ENCODE measurements at places on chromosomes 12 and 14. TPM values are rescaled to one million over a fixed set of nuclear protein-coding genes. Genes with fewer than 3 reads are reported as not detected.

KRT8 gene
- 815 TPM for total RNA-seq

RPS6KA5 gene
- 19.7 TPM for total RNA-seq

SSTR1 gene
- total RNA-seq: 2.9 TPM

WNT1 gene
- not detected for total RNA-seq

CISTR gene
- total RNA-seq: not detected

EIF2S3B gene
- total RNA-seq: 0.81 TPM

GAS2L3 gene
- 6.0 TPM for total RNA-seq

RNASE1 gene
- total RNA-seq: 67.3 TPM

RASAL1 gene
- 1.6 TPM for total RNA-seq

DAO gene
- total RNA-seq: not detected

REM2 gene
- 0.18 TPM for total RNA-seq

- no peak for DNase-seq
These were observed 34.2 kb downstream of the DAO start for GRCh38 chr12:108914121-108914531.

DNA sequence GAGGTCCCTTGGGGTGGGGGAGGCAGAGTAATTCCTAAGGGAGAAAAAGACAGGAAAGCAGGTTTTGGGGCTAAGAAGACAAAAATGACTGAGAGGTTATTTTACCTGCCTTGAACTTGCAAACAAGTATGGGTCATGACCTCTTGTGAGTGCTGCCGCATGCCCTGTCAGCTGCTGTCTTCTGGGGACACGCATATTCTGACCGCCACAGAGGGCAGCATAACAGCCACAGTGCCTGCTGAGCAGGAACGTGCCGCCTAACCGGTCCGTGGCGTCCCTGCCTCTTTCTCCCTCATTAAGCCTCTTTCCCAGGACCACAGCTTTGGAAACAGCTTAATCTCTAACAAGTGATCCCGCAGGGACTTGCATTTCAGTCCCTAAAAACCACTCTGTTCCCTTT is 51.3 kb upstream of the KCNA1 start:
- no peak for DNase-seq

DNA sequence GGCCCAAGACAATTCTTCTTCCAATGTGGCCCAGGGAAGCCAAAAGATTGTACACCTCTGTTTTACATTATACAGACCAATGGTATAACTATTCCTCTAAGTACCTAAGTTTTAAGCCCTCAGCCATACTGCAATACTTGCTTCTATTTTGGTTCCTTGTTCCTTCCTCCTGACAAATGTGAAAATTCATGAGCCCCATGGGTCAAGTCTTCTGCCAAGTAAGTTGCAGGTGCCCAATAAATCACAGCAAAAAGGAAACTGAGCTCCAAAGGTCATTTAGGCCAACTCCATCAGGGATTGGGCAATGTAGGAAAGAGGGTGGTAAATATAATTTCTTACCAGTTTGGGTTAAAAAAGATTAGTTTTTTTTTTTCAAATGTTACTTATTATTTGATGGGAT is 57.7 kb upstream of the NPFF start:
- no peak for DNase-seq

- no peak for DNase-seq
These were observed 300.1 kb downstream of the AKAP6 start for GRCh38 chr14:32629236-32629635.

GRCh38 chr12:129366656-129367055 is 513.4 kb downstream of the GLT1D1 start:
- no peak for DNase-seq

DNA sequence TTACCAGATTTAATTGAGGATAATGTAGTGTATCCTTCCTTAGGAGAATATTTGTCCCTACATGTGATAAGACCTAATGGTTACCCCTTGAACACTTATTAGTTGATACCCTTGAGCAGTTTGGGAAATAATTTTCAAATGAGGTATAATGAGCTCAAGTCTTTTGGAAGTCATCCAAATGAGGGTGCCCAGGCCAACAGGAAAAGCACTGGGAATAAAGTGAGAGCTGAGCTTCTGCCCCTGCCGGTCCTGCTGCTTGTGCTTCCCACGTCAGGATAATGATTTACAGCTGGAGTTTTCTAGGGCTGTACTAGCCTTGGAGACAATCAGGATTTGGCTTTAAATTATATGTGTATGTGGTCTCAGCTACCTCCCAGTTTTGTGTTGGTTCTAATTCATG is 178.8 kb upstream of the FRMD6 start:
- DNase-seq: no peak

GRCh38 chr12:124451637-124452243 is 115.7 kb downstream of the NCOR2 start:
- DNase-seq: no peak

DNA sequence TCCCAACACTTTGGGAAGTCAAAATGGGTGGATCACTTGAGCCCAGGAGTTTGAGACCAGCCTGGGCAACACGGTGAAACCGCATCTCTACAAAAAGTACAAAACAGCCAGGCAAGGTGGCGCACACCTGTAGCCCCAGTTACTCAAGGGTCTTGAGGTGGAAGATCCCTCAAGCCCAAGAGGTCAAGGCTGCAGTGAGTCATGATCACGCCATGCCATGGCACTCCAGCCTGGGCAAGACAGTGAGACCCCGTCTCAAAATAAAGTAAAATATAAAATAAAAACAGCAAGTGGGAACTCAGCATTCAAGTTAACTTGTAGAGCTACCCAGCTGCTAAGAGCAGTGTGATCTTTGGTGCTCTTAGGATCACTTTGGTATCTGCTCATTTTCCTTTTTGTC is 12.7 kb downstream of the RFC5 start:
- no peak for DNase-seq

DNA sequence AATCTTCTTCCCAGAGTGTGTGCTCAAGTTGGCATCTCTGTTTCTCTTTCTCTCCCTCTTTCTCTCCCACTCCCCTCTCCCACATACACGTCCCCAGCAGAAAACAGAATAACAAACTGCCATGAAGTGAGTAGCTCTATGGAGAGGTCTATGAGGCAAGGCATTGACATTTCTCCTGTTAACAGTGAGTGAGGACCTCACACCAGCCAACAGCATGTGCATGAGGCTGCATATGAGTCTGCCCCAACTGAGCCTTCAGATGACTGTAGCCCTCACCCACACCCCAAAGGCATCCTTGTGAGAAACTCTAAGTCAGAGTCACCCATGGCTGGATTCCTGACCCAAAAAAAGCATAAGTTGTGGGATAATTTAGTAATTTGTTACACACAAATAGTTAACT is 50.4 kb downstream of the MAGOHB start:
- DNase-seq: no peak

DNA sequence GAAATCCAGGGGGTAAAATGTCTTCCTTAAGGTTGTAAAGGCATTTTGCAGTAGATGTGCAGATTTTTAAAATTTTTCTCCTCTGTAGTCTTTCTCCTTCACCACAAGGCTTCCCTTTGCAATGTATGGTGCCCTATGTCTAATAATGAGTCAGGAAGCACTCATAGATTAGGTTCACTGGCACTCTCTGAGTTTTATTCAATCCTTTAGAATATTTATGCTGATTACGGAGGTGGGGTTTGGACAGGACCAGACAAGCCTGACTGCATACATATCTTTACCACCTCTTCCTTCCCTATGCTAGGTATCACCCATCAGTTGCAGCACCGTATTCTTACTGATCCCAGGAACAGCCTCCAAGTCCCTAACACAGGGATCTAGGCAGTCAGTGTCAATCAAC is 99.5 kb downstream of the NEDD1 start:
- no peak for DNase-seq

- no peak for DNase-seq
These were observed 30.3 kb downstream of the SCN8A start for GRCh38 chr12:51621156-51621922.

- no peak for DNase-seq
These were observed 136.4 kb downstream of the PHLDA1 start for GRCh38 chr12:75894965-75895754.

- DNase-seq: no peak
These were observed 378.7 kb upstream of the KITLG start for GRCh38 chr12:88958946-88959345.

DNA sequence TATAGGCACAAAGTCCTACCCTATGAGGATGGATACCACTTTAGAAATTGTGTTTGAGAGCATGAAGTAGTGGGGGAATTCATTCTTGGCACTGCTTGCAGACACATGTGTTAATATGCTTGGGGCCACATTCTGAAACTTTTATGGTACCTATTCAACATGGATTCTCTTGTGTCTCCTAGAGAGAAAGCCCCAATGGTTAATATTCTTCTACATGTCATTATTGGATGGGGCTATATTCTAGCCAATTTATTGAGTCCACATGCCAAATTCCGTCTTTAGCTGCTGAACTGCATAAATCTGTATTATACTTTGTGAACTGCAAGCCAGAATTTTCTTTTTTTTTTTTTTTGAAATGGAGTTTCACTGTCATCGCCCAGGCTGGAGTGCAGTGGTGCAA is 140.0 kb downstream of the KICS2 start:
- no peak for DNase-seq

GRCh38 chr12:50353869-50354593 is 42.4 kb downstream of the FAM186A start:
- no peak for DNase-seq

GRCh38 chr12:89069431-89069830 is 282.9 kb downstream of the DUSP6 start:
- DNase-seq: no peak

DNA sequence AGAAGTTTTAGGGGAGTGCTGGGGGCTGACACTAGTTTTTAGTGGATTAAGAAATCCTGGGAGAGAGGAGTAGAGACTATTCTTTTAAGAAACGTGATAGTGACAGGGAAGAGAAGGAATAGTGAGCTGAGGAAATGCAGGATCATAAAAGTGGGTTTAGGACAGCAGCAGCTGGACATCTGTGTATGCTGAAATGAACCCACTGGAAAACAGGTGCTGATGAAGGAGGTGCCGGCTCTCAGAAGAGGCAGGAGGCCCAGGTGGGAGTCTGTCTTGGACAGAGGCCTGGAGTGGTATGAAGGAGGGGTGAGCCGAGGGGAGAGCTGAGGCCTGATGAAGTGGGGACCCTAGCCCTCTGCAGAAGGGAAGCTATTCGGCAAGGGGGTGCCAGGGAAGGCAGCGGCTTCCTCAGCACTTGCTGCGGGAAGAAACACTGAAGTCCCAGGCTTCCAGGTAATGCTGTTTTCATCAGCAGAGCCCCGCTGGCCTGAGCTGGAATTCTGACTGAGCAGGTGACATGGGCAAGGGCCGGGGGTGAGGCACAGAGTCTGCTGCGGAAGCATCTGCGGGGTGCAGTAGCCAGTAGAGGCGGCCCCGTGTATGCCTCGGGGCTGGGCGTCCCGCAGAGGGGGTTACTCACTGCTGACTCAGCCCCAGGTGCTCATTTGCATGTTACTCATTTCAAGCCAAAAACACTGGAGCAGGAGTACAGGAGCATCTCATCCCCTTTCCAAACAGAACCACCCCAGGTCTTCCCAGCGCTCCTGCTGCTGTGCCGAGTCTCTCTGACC is 89.7 kb downstream of the TMCC3 start:
- no peak for DNase-seq

GRCh38 chr14:72742118-72742837 is 151.6 kb downstream of the DPF3 start:
- DNase-seq: peak; percentile 26

- peak; percentile 84 for DNase-seq
These were observed 37.3 kb downstream of the ACTN1 start for GRCh38 chr14:68941820-68942219.

DNA sequence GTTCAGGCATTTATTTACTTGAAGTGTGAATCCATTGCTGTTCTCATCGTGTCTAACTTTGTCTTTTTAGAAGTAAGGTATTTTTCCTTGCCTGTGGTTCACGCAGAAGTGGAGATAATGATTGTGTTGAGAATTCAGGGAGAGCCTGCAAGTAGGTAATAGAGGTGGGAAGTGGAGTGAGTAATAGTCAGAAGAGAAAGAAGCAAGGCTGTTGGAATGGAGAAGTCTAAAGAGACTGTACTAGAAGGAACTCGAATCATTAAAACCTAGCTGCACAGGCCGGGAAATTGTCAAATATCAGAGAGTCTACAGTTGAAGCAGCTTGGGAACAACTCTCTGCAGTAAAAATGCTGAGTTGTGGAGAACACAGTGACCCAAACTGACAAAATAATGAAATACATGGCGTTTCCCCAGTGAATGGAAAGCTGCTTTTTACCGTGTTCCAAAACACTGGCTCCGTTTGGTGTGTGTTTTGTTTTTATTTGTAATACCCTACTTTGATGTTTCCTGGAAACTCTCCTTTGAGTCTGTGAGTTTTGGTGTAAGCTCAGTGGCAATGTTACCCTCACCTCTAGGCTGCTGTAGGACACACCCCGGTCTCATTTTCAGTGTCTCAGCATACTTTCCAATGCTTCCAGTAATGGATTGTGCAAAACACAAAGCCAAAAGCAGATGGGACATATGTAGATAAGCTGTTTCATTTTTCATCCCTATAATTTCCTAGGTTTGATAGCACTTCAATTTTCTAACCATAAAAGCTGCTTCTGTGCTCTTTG is 146.6 kb downstream of the CRADD start:
- no peak for DNase-seq

DNA sequence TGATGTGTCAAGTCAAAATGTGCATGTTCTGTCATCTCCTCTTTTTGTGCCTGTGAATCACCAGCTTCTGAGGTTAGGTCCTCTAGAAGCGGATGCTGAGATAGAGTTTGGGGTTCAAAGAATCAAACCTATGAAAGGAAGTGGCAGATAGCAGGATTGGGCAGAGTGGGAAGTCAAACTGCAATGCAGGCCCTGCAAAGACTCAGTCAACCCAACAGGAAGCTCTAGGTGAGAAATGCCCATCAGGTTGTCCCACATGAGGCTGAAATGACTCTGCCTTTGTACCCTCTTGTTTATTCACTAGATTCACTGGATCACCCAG is 4.5 kb upstream of the MIA2 start:
- no peak for DNase-seq

GRCh38 chr12:92183575-92183974 is 37.9 kb upstream of the BTG1 start:
- DNase-seq: no peak

DNA sequence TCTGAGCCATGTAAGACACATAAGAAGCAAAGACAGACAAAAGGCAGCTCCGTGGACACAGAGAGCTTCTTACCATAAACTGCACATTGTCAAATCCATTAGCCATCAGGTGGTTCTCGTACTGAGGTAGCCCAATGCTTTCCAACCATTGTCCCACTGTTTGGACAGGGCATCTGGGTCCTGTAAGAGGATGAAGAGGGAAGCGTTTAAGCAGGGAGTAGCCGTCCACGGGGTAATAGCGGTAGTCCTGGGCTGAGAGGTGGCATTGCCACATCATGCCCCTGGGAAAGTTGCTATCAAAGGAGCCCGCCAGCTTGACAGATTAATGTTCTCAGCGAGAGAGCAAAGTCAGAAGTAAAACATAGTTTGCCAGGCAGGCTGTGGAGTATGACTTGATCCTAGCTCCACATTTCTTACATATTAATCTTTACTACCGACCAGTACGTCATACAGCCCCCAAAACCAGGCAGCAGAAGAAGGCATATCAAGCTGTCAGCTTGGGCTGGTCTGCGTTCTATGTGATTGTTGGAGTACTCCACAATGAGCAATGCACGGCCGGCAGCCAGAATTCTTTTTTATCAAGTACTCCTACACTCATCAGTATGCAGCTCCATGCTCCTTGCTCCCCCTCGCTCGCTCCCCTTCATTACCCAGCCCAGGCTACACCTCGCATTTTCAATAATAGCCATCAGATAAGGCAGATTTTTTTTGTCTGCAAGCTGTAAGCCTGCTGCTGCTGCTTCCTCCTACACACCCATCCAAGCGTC is 493.2 kb upstream of the GARIN6 start:
- no peak for DNase-seq

- no peak for DNase-seq
These were observed 24.1 kb upstream of the CNTN1 start for GRCh38 chr12:40668099-40668529.

GRCh38 chr12:31727192-31727591 is 1.6 kb downstream of the AMN1 start:
- DNase-seq: no peak

Measured in ureter (tissue), 1 donor.